CD14-positive monocyte (primary cell): ENCODE measurements at places on chromosomes 6 and 20.

GRCh38 chr20:5463007-5463686 lies 146.4 kb upstream of the PROKR2 start:
- no peak overlapping the region for H3K27ac ChIP-seq
- no peaks in the 10 kb centered on the region for H3K27me3 ChIP-seq
- no peaks in the 10 kb centered on the region for H3K36me3 ChIP-seq
- no peak overlapping the region for H3K4me3 ChIP-seq
- no peaks in the 10 kb centered on the region for H3K4me1 ChIP-seq
- DNase-seq = no peak

GRCh38 chr6:16333580-16333979 lies 95.2 kb downstream of the GMPR start:
- no peak for DNase-seq
- no peaks in the 10 kb centered on the region for H3K36me3 ChIP-seq
- H3K4me1 ChIP-seq = peaks cover 23% of the 10 kb centered on the region
- H3K27me3 ChIP-seq = no peaks in the 10 kb centered on the region
- H3K4me3 ChIP-seq = no peak overlapping the region

DNA sequence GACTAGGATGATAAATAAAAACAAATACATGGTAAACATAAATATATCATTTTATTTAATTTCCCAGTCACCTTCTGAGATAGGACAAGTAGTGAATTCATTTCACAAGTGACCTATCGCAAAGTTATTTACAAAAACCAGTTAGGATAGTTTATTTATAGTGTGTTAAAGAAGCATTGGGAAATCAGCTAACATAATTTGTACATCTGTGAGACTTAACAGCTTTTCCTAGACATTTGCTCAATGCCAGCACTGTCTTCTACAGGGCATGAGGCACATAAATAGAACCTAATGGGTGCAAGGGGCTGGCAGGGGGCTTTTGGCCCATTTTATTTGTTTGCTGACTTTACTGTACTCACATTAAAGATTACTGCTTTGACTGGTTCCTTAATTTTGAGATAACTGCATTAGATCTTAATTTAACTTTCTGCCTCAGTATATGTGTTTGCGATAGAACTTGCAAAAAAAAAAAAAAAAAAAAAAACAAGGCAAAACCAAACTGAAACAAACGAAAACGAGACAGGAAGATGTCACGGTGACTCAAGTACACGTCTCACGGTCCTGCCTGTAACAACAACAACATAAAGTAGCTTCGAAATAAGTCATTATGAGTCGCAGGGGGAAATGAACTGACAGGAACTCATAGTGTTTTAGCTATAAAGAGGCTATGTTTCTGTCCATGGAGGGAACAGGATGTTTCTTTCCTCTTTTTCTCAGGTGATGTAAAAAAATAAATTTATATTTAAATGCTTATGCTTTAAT lies 133.7 kb upstream of the GMDS start:
- H3K4me1 ChIP-seq = no peaks in the 10 kb centered on the region
- no peaks in the 10 kb centered on the region for H3K36me3 ChIP-seq
- DNase-seq = no peak
- no peak overlapping the region for H3K27ac ChIP-seq
- H3K4me3 ChIP-seq = no peak overlapping the region

GRCh38 chr6:168711049-168711640 lies 270.2 kb downstream of the SMOC2 start:
- H3K4me1 ChIP-seq = no peaks in the 10 kb centered on the region
- DNase-seq = no peak
- no peak overlapping the region for H3K27ac ChIP-seq
- no peaks in the 10 kb centered on the region for H3K27me3 ChIP-seq

- H3K27ac ChIP-seq = peak overlapping the region; percentile 65
- no peaks in the 10 kb centered on the region for H3K27me3 ChIP-seq
Measured at GRCh38 chr6:35663447-35664235, 25.1 kb downstream of the FKBP5 start.

DNA sequence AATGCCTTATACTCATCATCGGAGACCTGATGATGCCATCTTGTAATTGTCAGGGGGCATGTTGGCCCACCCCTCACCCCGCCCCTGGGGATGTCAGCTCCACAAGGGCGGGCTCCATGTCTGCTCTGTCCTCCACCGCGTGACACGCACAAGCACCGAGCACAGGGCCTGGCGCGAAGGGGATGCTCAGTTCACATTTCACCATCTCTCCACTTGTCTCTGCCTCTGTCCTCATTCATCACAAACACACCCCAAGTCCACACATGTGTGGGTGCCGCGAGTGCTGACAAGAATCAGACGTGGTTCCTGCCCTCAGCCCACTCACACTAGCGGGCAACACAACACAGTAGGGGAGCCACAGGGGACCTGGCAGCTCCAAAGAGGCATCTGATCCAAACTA lies 151.2 kb upstream of the PTPN1 start:
- no peak overlapping the region for H3K27ac ChIP-seq
- H3K4me3 ChIP-seq = no peak overlapping the region
- H3K4me1 ChIP-seq = no peaks in the 10 kb centered on the region
- no peaks in the 10 kb centered on the region for H3K27me3 ChIP-seq
- no peak for DNase-seq

GRCh38 chr6:134346932-134347545 lies 29.1 kb upstream of the SGK1 start:
- H3K36me3 ChIP-seq = no peaks in the 10 kb centered on the region
- H3K27ac ChIP-seq = no peak overlapping the region
- no peak overlapping the region for H3K4me3 ChIP-seq
- H3K4me1 ChIP-seq = peaks cover 20% of the 10 kb centered on the region
- no peak for DNase-seq

- no peak for DNase-seq
- no peak overlapping the region for H3K4me3 ChIP-seq
- no peak overlapping the region for H3K27ac ChIP-seq
- H3K27me3 ChIP-seq = no peaks in the 10 kb centered on the region
- H3K36me3 ChIP-seq = no peaks in the 10 kb centered on the region
- H3K4me1 ChIP-seq = no peaks in the 10 kb centered on the region
Measured at GRCh38 chr6:124294574-124295200, 491.0 kb downstream of the NKAIN2 start.

- H3K36me3 ChIP-seq = no peaks in the 10 kb centered on the region
- H3K4me3 ChIP-seq = no peak overlapping the region
- H3K27me3 ChIP-seq = peaks cover 49% of the 10 kb centered on the region
- no peak overlapping the region for H3K27ac ChIP-seq
- H3K4me1 ChIP-seq = peaks cover 67% of the 10 kb centered on the region
- DNase-seq = no peak
Measured at GRCh38 chr6:2545383-2546038, 205.2 kb downstream of the MYLK4 start.

GRCh38 chr6:141634269-141634668 lies 498.5 kb upstream of the GJE1 start:
- no peaks in the 10 kb centered on the region for H3K4me1 ChIP-seq
- H3K27ac ChIP-seq = no peak overlapping the region
- H3K27me3 ChIP-seq = no peaks in the 10 kb centered on the region
- no peak overlapping the region for H3K4me3 ChIP-seq
- DNase-seq = no peak

DNA sequence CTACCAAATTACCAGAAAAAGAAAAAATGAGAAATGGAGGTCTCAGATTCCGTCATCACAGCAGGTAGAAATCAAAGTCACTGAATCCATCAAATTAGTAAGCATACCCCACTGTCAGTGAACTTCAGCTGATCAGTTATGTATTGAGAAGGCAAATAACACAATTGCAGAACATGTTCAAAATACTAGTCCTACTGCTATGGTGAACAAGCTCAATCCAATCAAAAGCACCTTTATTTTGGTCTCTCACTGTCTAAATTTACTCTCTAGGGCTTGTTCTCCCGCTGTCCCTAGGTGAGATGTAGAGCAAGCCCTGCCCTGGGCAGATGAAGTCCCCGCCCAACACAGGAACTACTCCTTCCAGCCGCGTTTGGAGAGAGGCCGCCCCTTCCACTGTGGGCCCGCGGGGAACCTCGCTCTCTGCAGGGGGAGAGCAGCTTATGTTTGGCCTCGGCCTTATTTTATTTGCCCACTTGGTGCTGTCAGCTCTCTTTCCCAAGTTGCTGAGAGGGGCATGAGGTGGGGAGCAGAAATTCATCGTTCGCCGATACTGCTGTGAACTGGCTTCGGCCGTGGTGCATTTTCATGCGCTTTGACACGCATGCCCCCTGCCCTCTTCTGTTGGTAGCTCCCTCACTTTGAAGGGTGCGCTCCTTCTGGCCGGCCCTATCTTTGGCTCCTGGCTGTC lies 14.3 kb upstream of the MAP1LC3A start:
- H3K4me1 ChIP-seq = peaks cover 9% of the 10 kb centered on the region
- no peak overlapping the region for H3K4me3 ChIP-seq
- DNase-seq = no peak
- H3K27ac ChIP-seq = no peak overlapping the region
- H3K36me3 ChIP-seq = peaks cover 33% of the 10 kb centered on the region
- H3K27me3 ChIP-seq = no peaks in the 10 kb centered on the region

DNA sequence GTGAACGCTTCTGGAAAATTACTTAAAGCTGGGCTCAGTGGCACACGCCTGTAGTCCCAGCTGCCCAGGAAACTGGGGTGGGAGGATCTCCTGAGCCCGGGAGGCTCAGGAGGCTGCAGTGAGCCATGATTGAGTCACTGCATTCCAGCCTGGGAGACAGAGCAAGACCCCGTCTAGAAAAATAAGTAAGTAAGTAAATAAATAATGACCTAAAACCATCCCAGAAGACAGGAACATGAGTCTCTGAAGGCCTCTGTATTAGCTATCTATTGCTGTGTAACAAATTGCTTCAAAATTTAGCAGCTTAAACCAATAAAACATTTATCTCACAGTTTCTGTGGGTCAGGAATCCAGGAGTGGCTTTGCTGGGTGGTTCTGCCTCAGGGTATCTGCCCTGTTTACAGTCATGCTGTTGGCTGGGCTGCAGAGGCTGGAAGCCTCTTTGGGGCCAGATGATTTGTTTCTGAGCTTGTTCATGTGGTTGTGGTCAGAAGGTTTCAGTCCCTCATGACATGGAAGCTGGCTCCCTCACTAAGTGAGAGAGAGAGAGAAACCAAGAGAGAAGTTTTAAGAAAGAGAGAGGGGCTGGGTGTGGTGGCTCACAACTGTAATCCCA lies 48.4 kb upstream of the NCOA3 start:
- DNase-seq = no peak
- no peak overlapping the region for H3K4me3 ChIP-seq
- no peak overlapping the region for H3K27ac ChIP-seq
- no peaks in the 10 kb centered on the region for H3K27me3 ChIP-seq
- H3K4me1 ChIP-seq = peaks cover 28% of the 10 kb centered on the region
- H3K36me3 ChIP-seq = no peaks in the 10 kb centered on the region

DNA sequence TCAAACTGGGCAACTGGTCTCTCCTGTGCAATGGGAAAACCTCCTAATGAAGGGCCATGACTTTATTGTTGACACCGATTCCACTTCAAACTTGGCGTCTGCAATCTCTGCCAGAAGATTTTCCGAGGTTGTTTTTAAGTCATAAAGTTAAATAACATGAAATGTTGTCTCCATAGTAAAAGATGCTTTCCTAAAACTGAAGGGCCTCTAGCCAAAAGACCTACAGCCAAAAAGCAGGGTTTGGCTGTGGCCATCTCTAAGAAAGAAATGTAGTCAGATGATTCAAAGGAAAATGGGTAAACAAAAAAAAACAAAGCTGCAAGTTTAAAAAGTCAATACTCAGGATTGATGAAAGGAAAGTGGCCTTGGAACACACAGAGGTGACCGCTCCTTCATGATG lies 14.1 kb downstream of the CD93 start:
- H3K4me1 ChIP-seq = no peaks in the 10 kb centered on the region
- H3K27me3 ChIP-seq = no peaks in the 10 kb centered on the region
- DNase-seq = no peak
- H3K4me3 ChIP-seq = no peak overlapping the region
- H3K27ac ChIP-seq = no peak overlapping the region
- peaks cover 39% of the 10 kb centered on the region for H3K36me3 ChIP-seq

DNA sequence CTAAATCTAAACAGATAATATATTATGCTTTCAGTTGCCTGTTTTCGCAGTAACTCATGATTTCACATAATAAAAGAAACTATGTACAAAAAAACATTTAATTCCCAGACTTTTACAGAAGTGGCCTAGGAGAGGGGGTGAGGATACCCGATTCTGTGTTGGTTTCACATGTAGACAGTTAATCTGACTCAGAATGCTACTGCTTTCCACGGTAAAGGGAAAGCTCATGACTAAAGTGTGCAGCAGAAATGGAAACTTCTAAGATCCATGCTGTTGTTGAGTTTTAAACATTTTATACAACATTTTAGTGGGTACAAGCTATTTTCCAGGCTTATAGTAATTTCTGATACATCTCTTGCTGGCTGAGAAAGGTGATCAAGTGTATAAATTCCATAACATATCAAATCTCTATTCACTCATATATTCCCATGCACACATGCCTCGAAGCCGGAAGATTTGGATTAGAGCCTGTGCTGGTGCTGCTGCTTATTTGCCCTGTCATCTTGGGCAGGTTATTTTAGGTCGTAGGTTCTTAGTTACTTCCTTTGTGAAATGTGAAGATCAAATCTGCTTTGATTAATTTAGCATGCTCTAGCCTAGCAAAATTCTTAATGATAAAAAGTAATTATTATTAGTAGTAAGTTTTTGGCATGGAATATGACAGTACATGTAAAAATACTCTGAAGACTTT lies 896.7 kb upstream of the MAP3K7 start:
- no peak overlapping the region for H3K27ac ChIP-seq
- H3K4me3 ChIP-seq = no peak overlapping the region
- DNase-seq = no peak
- no peaks in the 10 kb centered on the region for H3K36me3 ChIP-seq
- no peaks in the 10 kb centered on the region for H3K27me3 ChIP-seq
- H3K4me1 ChIP-seq = peaks cover 13% of the 10 kb centered on the region

DNA sequence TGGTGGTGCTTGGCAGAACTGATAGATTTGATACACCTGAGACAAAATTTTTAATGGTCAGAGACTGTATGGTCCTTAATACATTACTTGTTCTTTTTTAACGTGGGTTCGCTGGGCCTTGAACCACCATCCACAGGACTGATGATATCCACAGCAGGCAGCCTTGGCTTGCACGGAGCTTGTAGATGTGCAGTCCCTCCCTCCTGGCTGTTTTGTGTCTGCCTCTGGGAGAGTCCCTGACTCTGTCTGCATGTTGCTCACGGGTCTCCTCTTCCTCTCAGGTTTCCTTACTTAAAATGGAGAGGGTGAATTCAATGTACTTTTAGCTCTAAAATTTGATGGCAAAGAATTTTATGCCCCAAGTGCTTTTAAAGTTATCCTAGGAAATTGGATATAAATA lies 17.5 kb downstream of the KIF25 start:
- H3K4me1 ChIP-seq = no peaks in the 10 kb centered on the region
- no peaks in the 10 kb centered on the region for H3K36me3 ChIP-seq
- no peaks in the 10 kb centered on the region for H3K27me3 ChIP-seq
- H3K27ac ChIP-seq = no peak overlapping the region

- H3K4me1 ChIP-seq = no peaks in the 10 kb centered on the region
- H3K4me3 ChIP-seq = no peak overlapping the region
- no peaks in the 10 kb centered on the region for H3K36me3 ChIP-seq
- no peaks in the 10 kb centered on the region for H3K27me3 ChIP-seq
- no peak overlapping the region for H3K27ac ChIP-seq
Measured at GRCh38 chr20:4711511-4711910, 10.2 kb upstream of the PRND start.

- DNase-seq = no peak
- no peaks in the 10 kb centered on the region for H3K27me3 ChIP-seq
- no peak overlapping the region for H3K27ac ChIP-seq
- H3K36me3 ChIP-seq = no peaks in the 10 kb centered on the region
Measured at GRCh38 chr20:1401451-1401907, 8.6 kb upstream of the FKBP1A start.
